ENCODE measurements at places on chromosomes 16 and 17. TPM values are rescaled to one million over a fixed set of nuclear protein-coding genes. Genes with fewer than 3 reads are reported as not detected.

Gene FAM83G
- total RNA-seq, result 15.1 TPM

Gene FA2H
- not detected for total RNA-seq

Gene GRAPL
- total RNA-seq, result not detected

Gene ELOB
- total RNA-seq, result 262 TPM

Gene SARM1
- total RNA-seq, result 3.7 TPM
